ENCODE measurements at places on chromosomes 4 and X.

- DNase-seq = no peak
Measured at GRCh38 chr4:145103496-145103895, 5.4 kb downstream of the ABCE1 start.

- DNase-seq = peak; percentile 61
Measured at GRCh38 chrX:118495958-118496762, 545 bp downstream of the DOCK11 start.

DNA sequence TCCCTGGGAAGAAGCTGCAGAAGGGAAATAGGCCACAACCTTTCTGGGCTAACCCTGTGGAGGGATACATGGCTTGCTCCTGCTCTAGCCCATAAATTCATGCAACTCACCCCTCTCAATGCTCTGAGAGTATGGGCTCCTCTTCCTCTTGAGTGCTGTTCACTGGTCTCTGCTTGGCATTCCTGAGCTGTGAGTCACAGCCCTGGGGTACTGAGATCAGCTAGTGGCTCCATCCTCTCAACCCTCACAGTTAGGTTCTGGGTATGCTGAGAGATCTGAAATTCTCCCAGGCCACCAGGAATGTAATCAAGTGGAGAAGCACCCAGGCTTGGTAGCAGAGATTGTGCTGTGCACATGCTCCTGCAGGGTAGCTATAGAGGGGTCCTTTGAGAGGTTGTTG is 60.6 kb upstream of the SPANXN2 start:
- no peak for DNase-seq

DNA sequence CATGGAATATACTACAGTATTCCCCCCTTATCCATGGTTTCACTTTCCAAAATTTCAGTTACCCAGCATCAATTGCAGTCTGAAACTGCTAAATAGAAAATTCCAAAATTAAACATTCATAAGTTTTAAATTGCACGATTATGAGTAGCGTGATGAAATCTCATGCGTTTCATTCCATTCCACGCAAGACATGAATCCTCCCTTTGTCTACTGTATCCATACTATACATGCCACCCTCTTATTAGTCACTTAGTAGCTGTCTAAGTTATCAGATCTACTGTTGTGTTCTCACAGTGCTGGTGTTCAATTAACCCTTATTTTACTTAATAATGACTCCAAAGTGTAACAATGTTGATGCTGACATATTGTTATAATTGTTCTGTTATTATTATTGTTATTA is 261.2 kb upstream of the NDST4 start:
- DNase-seq = no peak

DNA sequence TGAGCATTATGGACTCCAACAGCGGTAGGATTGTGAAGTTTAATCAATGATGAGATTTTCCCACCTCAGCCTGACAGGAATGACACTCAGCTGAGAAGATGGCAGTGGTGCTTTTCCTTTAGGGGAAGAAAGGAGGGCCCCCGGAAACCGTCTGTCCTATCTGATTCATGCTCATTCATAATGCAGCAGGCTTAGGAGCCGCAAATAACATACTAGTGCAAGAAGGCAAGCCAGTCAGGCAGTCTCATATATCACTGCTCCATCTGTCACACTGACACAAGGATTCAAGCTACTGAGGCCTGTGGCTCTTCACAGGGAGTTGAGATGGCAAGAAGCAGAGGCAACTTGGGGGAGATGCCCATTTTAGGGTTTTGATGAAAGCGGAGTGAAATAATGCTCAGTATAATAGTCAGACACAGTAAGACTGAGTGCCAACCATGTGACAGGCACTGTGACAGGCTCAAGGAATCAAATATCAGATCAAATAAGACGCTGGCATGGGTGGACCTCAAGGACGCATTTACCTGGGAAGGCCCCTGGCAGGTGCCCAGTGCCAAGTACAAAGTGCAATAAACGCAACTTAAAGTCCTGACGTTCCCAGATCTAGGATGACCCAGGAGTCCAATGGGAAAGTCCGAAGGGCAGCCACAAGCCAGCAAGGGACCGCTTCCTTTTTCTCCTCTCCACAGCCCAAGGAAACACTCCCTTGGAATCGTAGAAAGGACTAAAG is 63.4 kb downstream of the FHDC1 start:
- DNase-seq = no peak

DNA sequence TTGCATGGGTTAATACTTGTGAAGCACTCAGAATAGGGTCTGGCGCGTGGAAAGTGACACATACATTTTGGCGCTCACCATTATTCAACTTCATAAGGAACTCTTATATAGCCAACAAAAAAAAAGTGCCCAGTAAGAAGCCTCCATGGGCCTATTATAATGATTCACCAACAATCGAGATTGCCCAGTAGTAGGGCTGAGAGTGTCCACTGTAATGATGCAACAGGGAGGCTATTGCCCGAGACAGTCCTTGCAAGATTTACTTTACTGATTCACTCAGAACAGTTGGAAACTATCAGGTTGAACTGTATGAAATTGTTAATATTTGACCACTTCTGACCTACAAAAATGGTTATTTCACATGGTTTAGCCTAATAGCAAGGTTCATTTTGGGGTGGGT is 86.0 kb downstream of the PJA1 start:
- DNase-seq = no peak

DNA sequence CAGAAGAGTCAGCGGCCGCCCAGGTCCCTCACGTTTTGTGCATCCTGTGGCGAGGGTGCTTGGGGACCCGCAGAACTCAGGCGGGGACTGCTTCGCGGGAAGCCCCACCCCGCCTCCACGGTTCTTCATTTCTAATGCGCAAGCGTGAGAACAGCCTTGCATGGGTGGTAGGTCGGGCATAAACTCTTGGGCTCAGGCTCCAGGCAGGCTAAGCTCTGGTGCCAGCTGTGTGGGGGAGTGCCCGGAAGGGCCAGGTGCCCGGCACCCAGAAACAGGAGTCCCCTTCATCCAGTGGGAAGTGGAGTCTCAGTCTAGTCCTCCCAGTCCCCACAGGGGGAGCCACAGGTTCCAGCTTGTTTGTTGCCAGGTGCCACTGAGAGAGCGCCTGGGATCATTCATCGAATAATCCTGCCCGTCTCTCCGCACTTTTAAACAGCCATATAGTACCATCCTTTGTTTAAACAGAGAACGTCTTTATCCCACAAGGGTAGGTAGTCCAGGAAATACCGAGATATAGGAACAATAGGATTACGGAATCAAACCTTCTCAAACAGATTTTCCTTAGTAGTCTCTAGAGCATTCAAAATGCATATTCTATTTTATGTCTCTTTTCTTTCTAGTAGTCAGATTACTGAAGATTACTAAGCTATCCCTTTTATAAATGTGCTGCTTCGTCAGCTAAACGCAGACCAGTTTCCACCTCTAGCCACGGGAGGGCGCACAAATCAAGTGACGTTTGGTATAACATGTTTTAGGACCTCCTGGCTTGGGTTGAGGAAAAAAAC is 12.7 kb upstream of the RBBP7 start:
- peak; percentile 84 for DNase-seq

DNA sequence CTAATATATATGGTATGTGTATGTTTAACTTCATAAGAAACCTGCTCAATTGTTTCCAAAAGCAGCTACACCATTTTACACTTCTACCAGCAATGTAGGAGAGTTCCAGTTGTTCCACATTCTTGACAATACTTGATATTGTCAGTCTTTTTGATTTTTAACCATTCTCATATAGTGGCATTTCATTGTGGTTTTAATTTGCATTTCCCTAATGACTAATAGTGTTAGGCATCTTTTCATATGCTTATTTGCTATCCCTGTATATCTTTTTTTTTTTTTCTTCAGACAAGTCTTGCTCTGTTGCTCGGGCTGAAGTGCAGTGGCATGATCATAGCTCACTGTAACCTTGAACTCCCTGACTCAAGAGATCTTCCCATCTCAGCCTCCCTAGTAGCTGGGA is 58.2 kb upstream of the TRIM2 start:
- DNase-seq = no peak
